Spinal cord (tissue), 10 donors: ENCODE measurements at places on chromosomes 2 and 18. TPM values are rescaled to one million over a fixed set of nuclear protein-coding genes. Genes with fewer than 3 reads are reported as not detected.

GRCh38 chr2:188512456-188512855, 220.8 kb downstream of the GULP1 start:
- peak; percentile 52 for DNase-seq

DNA sequence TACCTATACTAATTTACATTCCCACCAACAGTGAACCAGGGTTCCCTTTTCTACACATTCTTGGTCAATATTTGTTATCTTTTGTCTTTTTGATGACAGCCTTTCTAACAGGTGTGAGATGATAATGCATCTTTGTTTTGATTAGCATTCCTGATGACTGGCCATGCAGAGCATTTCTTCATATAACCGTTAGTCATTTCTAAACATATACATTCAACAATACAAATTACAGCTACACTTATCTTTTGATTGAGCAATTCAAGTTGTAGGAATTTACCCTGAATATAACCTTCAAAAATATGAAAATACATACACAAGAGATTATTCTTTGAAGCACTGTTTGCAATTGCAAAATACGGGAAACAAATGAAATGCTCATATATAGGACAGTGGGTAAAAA, 94.9 kb downstream of the TMEM131 start:
- no peak for DNase-seq

GRCh38 chr18:46247942-46248341, 143.8 kb downstream of the HAUS1 start:
- DNase-seq, result no peak

- DNase-seq, result peak; percentile 40
These were observed 418.7 kb downstream of the MEIS1 start for GRCh38 chr2:66853585-66853984.

DNA sequence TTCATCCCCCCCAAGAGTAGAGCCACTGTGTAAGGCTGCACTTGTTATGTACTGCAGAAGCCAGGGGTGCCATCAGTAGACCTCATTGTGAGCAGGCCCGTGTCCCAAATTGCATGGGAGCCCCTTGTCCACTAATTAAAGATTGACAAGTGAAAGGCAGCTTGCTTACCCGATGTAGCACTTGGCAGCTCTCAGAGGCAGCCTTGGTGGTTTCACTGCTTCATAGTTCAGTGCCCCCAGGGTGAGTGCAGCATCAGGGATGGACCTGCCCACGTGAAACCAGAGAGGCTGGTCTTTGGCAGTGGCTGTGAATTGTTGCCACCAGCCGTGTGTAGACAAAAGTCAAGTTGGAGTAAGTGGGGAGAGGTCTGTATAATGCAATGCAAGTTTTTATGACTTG, 13.3 kb downstream of the TUBB6 start:
- DNase-seq, result no peak

DNA sequence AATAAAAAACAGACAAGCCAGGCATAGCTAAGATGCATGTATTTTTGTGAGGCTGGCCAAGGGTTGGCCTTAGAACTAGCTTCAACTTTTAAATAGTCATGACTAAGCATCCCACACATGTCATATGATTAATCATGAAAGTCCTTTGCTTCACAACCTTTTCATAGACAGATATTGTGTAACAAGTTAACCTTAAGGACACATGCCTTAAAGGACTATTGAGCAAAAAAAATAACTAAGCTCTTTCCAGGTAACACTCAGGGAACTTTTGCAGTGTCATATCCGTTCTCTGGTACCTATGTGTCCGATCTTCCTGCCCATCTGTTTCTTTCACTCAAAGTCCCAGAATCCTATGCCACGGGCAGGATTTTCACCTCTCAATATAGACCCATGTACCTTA, 498.4 kb downstream of the STK39 start:
- no peak for DNase-seq

DNA sequence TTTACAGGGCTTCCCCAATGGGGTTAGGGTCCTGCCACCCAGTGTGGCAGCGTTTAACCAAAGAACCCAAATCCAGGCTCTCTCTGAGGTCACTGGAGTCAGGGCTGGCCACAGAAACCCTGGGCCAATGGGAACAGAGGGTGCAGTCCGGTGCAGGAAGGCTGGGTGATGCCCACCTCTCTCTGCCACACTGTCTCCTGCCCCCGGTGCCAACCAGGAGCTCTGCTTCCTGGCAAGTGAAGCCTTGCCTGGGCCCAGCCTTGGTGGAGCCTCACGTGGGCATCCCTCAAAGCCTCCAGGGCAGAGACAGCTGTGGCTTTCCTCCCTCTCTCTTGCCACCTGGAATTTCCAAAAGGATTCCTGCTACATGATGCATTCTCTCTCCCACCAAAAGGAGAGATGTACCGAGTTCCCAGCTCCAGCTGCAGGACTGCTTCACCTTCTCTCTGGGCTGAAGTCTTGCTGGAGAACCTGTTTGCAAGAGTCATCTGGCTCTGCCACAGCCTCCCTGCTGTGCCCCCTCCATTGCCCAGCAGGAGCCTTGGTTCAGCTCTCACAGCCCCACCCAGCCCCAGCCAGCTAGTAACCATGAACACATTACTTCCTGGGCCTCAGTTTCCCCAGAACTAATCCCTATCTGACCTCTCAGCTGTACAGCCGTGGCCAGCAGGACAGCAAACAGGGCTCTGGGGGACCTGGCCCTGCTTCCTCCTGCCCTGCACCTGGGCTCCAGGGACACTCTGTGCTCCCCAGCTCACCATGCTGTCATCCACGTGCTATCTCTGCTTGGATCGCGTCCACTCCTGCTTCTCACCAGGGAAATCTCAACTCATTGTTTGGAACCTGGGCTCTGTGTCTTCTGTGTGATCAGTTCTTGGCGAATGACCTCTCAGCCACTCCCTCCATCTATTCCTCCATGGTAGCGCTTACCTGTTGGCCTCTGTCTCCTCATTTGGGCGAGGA, 43.4 kb downstream of the KCNF1 start:
- no peak for DNase-seq

Gene SNORC
- total RNA-seq, result 4.6 TPM
